Femur (tissue), 1 donor: ENCODE measurements at places on chromosomes 5 and 9.

DNA sequence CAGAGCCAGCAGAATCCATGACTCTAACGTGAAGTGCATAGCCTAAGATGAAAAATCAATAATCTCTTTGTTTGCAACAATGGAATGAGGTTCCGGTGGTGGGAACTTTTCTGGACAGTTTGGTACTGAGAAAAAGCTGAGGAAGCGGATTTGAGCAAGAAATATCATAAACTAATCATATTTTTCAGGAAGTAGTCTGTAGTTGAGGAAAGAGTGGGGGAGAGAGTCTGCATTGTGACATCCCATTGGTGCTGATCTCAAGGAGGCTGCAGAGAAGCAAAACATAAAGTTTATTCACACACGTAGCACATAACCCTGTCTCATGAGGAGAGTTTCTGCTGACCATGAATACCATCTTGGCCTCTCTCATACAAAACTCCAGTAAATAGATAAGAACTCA, 15.8 kb upstream of the FCHO2 start:
- no peak for DNase-seq

- DNase-seq: no peak
Measured at GRCh38 chr5:78594021-78594420, 54.6 kb downstream of the LHFPL2 start.

DNA sequence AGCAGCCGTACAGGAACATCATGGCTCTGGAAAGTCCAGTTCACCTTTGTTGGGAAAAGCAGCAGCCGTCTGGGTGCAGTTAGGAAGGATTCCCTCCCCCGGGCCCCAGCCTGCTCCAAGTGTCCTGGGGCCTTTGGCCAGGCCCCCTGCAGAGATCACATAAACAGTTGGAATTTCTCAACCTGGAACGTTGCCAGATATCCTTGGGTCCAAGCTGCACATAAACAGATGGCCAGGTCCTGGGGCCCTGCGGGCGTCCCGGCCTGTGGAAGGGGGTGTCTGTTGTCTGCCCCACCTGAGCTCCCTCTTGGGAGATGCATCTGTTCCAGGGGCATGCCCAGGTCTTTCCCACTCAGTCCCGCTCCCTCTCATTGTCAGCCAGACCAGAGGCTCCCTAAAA, 92.7 kb downstream of the COL5A1 start:
- no peak for DNase-seq

- DNase-seq: no peak
Measured at GRCh38 chr5:26757941-26758340, 280.4 kb downstream of the CDH9 start.

DNA sequence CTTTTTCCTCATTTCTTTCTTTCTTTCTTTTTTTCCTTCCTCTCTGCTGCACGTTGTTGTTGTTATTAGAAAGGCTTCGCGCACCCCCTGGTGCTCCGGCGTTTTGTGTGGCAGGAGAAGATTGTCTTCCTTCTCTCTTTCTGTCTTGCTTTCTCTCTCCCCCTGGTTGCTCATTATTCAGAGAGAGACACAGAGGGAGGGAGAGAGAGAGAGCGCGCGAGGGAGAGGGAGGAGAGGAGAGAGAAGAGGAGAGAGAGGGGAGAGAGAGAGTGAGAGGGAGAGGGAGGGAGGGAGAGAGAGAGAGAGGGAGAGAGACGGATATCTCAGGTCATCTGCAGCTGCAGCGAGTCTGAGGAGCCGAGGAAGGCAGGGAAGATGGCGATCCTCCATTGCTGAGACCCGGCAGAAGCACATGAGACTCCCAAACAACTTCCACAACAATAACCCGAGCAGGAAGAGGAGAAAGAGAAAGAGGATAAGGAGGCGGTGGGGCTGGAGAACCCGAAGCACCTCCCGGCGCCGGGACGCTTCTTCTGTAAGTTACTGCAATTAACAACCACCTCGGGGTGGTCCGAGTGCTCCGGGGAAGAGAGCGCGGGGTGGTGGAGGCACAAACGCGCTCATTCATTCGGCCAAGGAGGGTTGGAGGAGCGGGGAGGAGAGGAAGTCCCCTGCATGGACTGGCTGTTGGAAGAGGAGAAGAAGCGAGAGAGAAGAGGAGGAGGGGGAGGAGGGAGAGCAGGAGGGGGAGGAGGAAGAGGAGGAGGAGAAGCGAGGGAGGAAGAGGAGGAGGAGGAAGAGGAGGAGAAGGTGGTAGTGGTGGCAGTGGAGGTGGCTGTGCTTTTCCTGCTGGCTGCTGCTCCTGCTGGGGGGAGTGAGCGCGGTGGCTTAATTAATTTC, at the start of gene ZNF462:
TSS of gene ZNF462 (plus strand) at position 346 of the 900 bp plus-strand sequence. CDS start 60,218 bp downstream, outside the sequence.
- peak; percentile 82 for DNase-seq

- DNase-seq: no peak
Measured at GRCh38 chr5:134394932-134395331, 16.7 kb downstream of the CDKN2AIPNL start.

GRCh38 chr5:104345222-104346016, 782.8 kb upstream of the NUDT12 start:
- DNase-seq: no peak

DNA sequence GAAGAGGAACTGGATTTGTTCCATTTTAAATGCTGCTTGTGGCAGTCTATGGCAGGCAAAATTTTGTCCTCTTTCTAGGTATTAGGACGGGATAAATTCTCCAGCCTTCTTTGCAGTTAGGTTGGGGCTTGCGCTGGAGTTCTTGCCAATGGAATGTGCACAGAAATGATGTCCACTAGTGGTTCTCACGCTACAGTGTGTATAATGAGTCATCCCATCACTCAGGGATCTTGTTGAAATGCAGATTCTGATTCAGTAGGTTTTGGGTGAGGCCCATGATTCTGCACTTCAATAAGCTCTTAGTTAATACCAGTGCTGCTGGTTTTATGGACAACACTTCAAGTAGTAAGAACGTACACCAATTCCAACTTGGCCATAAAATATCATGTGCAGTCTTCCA, 317.6 kb upstream of the KLF4 start:
- DNase-seq: no peak

DNA sequence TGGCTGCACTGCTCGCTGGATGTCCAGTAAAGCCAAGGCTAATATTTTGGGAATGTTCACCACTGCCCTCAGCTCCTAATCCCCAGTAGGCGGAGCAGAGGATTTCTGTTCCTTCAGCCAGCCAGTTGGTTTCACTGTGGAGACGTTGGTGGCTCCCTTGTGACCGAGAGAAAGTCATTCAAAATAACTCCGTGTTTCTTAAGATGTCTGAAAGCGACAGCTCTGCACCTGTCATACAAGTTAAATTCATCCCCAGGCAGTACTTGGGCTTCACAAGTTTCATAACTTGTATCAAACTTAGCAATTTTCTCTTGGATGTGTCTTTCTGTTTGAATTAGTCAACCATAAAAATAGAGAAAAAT, 382 bp upstream of the CDKN2B start:
- no peak for DNase-seq

- DNase-seq: no peak
Measured at GRCh38 chr5:52757527-52757926, 30.2 kb upstream of the ITGA1 start.

- DNase-seq: no peak
Measured at GRCh38 chr9:99031319-99031718, 73.6 kb upstream of the TGFBR1 start.

DNA sequence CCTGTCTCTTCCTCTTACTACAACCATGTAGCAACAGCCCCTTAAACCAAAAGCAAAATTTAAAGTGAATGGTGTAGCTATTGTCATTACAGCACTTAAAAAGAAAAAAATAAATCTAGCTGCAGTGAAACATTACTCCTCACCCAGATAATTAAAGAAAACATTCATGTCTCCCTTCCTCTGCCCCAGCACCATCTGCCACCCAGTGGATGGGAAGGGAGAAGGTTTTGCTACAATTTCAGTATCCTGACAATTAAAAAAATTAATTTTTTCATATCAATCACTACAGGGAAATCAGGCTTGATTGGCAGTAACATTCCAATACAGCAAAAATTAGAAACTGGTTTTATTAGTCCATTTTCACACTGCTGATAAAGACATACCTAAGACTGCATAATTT, 147.4 kb upstream of the PUM3 start:
- DNase-seq: no peak

DNA sequence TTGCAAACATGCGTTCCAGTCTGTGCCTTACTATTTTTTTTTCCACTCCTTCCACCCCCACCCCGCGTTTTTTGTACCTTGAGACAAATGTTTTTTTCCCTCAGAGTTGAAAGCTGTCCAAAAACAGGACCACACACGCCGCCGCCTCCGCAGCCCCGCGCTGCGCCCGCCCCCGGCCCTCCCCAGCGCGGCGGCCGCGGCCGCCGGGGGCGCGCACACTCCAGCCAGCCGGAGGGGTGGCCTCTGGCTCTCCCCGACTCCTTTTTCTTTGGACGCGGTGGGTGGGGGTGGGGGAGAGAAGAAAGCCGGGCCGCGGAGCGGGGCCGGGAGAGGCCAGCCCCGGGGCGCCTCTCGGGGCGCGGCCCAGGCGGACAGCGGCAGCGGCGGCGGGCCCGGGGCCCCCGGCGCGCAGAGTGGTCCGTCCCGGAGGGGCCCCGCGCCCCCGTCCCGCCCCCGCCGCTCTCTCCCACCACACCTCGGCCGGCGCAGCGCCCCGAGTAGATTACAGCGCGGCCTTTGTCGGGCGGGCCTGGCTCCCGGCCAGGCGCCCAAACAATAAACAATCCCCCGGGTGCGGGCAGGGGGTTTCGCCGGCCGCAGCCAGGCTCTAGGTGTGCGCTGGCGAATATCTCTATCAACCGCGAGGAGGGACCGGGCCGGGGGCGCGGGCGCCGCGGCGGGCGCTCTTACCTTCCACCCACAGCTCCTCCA, 10.9 kb downstream of the PTCH1 start:
- DNase-seq: peak; percentile 85

GRCh38 chr9:99852617-99853016, 30.9 kb downstream of the NR4A3 start:
- no peak for DNase-seq

- DNase-seq: peak; percentile 37
Measured at GRCh38 chr5:37735649-37736347, 104.0 kb downstream of the GDNF start.

GRCh38 chr5:134226441-134227192, 744 bp upstream of the PPP2CA start:
- no peak for DNase-seq

DNA sequence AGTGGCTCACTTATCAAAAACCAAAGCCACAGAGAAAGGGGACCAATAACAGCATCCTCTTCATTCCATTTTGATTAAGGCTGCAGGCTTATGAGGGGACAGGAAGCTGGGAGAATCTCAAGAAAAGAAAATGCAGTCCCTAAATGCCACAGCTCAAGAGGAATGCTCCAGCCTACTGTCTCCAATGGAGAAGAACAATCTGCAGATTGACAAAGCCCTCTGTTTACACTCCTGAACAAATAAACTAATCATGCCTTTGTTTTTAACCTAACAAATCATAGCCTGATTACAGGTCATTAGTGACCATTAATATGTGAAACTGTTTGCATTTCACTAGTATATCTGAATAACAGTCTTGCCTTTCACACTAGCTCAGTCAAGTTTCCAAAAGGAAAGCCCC, 26.5 kb downstream of the PPP2R2B start:
- DNase-seq: no peak

DNA sequence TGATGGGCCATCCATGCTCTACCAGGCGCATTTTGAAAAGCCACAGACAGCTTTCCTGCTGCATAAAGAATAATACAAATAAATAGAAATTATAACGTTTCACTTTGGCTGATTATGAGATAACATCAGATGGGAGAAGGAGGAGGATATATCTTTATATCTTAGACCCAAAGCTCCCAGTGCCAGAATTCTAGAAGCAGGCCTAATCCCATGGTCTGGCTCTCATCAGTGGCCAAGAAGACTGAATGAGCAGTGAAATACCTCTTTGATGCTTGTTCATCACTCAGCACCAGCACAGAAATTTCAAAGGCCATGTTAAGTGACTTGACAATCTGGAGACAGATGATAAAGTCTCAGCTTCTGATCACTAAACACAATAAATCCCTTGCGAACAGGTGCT, 107.6 kb downstream of the PPP2R2B start:
- DNase-seq: no peak
